ENCODE measurements at places on chromosomes 7 and 10. TPM values are rescaled to one million over a fixed set of nuclear protein-coding genes. Genes with fewer than 3 reads are reported as not detected.

- DNase-seq = no peak
Observed at GRCh38 chr7:158957510-158957906, 101.2 kb downstream of the DYNC2I1 start.

- DNase-seq = no peak
Observed at GRCh38 chr10:60282771-60283353, 106.8 kb downstream of the ANK3 start.

- no peak for DNase-seq
Observed at GRCh38 chr10:48765039-48765438, 80.4 kb downstream of the WDFY4 start.

GRCh38 chr7:107113866-107114265, 54.9 kb upstream of the HBP1 start:
- DNase-seq = no peak

DNA sequence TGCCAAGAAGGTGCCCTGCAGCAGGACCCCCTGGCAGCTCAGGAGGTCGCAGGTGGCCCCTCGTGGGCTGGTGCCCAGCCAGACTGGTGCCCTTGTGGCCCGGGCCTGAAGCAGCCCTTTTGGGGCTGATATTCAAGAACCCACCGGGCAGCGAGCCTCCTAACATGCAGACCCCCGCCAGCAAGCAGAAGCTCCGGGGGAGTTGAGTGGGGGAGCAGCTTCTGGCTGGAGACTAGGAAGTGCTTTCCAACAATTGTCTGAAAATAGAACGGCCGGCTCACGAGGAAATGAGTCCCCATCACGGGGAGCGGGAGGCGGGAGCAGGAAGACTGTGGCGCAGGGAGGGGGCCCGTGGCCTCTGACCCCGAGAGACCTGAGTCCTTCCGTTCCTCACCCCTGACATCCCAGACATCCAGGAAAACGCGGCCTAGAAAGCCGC, 9.5 kb upstream of the INTS1 start:
- no peak for DNase-seq

DNA sequence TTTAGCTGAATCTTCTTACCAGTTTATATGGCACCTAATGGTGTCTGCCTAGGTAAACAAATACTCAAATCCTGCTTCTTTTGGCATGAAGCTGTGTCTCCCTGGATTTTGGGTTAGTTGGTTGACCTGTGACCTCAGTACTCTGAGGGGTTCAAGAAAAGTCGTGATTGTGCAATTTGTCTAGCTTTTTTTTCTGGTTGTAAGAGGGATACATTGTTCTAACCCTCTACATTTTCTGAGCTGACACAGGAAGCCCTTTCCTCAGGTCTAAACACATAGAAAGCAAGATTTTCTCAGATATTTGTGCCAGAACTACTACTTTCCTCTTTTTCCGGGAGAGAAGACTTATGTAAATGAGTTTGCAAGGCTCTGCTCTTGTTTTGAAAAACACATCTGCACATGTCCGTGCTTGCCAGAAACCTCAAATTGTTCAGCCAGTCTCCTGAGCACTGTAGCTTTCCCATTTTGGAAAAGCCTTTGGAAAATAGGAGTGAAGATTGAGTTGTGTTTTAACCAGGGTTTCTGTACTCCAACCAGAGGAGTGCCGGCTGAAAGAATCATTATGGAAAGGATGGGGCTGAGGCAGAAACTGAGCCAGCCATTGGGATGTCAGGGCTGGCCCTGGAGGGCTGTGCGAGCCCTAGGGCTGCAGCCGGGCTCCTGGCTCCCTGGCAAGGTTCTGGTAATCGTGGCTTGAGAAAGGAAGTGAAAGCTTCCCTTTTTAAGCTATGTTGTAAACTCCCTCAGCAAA, 31.3 kb upstream of the CXCL12 start:
- no peak for DNase-seq

- DNase-seq = peak; percentile 36
Observed at GRCh38 chr7:158310924-158311666, 276.5 kb downstream of the PTPRN2 start.

GRCh38 chr10:77002872-77003271, 634.7 kb downstream of the KCNMA1 start:
- DNase-seq = no peak

DNA sequence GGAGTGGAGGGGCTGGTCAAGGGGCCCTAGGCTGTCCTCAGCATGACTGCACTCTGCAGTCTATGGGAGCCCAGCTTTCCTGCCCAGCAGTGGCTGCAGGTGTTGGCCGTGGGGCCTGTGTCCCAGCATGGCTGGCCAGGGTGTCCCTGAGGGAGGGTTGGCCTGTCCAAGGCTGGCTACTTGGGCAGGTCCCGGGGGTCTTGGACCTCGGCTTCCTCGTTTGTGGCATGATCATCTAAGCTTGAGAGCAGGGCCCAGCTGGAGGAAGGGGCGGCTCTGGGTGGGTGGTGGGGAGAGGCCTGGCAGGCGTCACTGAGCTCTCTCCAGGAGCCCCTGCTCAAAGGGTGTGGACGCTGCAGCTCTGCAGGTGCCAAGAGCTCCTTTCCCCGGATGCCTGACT, 43.7 kb upstream of the CFAP46 start:
- no peak for DNase-seq

- no peak for DNase-seq
Observed at GRCh38 chr7:34162677-34163076, 257.3 kb downstream of the BMPER start.

DNA sequence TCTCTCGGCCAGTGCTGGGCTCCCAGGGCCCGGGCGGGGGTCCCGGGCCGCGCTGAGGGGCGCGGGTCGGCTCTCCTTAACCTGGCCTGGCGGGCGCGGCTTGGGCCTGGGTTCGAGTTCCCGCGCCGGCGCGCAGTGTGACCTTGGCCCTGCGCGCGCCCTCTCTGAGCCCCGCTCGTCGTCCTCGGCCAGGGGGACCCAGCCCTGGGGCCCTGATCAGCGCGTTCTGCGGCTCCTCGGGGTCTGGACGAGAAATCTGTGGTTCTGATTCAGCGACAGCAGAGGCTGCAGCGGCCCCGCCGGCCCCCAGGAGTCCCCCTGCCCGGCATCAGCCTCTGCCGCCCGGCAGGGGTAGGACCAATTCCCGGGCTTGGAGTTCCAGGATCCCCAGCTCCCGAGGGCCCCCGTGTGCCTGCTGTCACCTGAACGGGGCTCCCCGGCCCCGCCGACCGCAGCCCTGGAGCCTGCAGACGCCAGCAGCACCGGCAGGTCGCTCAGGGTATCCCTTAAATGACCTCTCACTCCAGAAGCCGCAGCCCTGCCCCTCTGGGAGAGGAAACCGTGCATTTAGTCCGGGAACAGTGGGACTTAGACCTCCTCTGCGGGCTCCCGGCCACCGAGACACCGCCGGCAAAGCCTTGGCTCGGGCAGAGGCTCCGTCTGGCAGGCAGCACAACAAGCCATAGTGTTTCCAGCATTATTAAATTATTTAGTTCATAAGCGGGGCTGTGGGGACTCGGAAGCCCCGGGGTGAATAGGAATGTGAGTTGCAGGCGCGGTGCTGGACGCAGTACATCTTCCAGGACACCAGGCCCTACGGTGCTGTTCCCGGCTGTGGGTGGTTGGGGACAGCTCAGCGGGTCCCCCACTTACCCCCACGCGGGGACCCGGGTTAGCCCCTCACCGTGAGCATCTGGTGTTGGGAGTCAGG, 572 bp downstream of the CHST12 start:
- DNase-seq = no peak

Gene TAC1
- 4.3 TPM for total RNA-seq

Gene TMEM130
- 2.9 TPM for total RNA-seq

Gene AKR1D1
- not detected for total RNA-seq

Measured in H1 (cell line).